ENCODE measurements at places on chromosomes 5 and 9. TPM values are rescaled to one million over a fixed set of nuclear protein-coding genes. Genes with fewer than 3 reads are reported as not detected.
A peak's percentile ranks its signal among the peaks of the same experiment; 100 is the strongest.

GRCh38 chr9:128927731-128928411 lies 7.1 kb downstream of the PHYHD1 start:
- DNase-seq: peak; percentile 79

PCDHGA9 gene
- total RNA-seq: 2.2 TPM

DNA sequence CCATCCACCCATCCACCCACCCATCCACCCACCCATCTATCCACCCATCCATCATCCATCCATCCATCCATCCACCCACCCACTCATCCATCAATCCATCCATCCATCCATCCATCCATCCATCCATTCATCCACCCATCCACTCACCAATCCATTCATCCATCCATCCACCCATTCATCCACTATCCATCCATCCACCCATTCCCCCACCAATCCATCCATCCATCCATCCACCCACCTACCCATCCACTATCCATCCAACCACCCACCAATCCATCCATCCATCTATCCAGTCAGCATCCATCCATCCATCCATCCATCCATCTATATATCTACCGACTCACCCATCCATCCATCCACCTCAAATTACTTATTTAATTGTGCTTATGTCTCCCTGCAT lies 36.9 kb upstream of the PHYKPL start:
- no peak for DNase-seq

DNA sequence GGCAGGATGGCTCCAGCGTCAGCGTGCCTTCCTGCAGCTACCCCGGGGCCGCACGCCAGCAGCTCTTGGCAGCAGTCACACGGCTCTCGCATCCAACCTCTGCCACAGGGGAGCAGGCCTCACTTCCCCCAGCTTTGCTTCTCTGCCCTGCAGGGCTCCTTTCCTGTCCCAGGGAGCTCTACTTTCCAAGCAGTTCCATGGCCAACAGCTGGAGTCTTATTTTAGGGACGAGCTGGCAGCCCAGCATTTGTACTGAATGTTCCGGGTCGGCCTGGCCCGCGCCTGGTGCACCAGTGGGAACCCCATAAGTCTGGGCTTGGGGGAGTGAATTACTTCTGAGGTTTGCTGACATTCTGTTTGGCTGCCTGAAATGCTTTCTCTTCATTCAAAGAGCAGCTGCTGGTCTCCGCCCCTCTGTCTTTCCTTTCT lies 34.6 kb downstream of the GADD45G start:
- no peak for DNase-seq

PTPN3 gene
- 2.2 TPM for total RNA-seq

DNA sequence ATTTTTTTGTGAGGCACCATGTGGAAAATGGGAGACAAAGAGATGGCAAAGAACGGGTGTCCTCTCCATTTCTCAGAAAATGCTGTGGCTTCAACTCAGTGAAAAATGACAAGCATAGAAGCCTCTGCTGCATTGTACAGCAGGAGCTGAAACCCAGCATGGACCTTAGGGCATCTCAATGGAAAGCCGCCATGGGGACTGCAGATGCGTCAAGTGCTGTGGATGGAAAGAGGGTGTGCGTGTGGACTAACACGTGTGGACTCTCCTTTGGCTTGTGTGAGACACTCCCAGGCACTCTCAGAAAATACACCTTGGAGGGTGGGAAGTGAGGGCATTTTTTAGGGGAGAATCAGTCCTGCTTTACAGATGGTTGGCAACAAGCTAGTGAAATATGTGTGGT lies 2.2 kb upstream of the GLRX start:
- no peak for DNase-seq

Data from neural progenitor cell (in vitro differentiated cells).